Ovary (tissue), 10 donors: ENCODE measurements at places on chromosomes 5 and 9.

DNA sequence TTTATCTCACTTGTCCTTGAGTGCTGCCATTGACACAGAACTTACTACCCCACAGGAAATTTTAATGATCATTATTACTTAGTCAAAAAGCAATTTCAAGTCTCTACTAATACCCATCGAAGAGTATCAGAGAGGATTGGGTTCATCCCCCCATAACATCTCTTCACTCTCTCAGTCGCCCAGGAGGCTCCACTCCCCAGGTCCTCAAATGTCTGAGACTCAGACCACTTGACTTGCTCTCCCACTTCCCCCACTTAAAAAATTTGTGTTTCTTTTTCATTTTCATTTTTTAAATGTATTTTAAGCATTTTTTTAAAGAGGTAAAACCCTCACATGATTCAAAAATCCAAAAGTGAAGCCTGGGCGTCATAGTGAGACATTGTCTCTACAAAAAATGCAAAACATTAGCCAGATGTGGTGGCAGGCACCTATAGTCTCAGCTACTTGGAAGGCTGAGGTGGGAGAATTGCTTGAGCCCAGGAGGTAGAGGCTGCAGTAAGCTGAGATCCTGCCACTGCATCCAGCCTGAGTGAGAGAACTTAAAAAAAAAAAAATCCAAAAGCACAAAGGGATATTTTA, 56.8 kb upstream of the TRAF1 start:
- no peak overlapping the region for H3K27ac ChIP-seq
- peaks cover 2% of the 10 kb centered on the region for H3K4me1 ChIP-seq
- no peak for DNase-seq

- H3K27me3 ChIP-seq, result no peaks in the 10 kb centered on the region
- H3K4me1 ChIP-seq, result no peaks in the 10 kb centered on the region
- H3K36me3 ChIP-seq, result no peaks in the 10 kb centered on the region
These were observed 76.8 kb downstream of the ZDHHC21 start for GRCh38 chr9:14616188-14616982.

DNA sequence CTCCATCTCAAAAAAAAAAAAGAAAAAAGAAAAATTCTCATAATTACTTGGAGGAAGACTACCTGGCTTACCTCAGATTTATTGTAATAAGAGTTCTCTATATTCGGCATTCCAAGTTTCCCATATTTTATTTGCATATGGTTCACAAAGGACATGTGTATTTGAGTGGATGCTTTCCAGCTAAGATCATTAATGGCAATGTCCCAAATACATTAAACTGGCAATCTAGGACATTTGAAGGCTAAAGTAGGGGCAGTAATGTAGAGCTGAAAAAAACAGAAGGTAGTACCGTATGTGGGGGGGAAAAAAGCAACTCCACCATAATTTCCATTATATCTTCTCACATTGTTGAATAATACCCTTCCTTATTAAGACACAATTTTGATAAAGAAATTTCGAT, 4.9 kb downstream of the TUT7 start:
- no peak overlapping the region for H3K27ac ChIP-seq
- no peak for DNase-seq
- H3K36me3 ChIP-seq, result no peaks in the 10 kb centered on the region
- peaks cover 13% of the 10 kb centered on the region for H3K4me1 ChIP-seq

DNA sequence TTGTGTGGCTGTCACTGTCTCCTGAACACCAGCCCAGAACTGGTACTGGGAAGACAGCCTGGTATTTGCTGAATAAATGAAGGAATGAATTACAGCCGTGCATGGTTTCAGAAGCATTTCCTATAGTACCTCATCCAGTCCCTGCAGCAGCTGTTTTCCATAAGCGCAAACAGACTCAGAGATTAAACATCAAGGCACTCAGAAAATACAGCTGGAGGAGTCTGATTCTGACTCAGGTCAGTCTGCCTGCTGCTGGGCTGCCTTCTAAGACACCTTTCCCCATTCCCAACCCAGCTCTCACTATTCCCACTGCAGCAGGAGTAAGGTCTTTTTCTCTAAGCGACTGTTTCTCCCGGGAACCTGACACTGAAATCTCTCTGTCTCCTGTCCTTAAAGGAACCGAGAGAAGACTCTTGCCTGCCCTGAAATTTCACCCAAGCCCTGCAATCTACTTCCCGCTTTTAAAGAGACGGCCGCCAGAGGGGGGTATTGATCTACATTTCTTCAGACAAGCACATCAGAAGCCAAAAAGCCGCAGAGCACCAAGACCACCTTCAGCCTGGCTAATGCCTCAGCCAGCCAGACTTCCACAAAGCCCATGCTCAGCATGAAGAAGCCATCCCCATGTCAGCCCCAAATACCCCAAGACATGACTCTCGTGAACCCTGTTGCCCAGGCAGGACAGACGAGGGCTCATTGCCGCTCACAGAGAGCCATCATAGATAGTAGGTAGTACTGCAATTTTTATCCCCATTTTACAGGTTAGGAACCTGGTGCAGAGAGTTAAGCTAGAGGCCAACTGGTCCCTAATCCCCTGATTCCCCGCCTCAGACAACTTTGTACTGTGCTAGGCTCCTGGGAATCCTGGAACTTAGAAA, 5.4 kb upstream of the FOXI1 start:
- peak; percentile 39 for DNase-seq
- H3K4me1 ChIP-seq, result peaks cover 1% of the 10 kb centered on the region
- no peak overlapping the region for H3K4me3 ChIP-seq
- H3K27me3 ChIP-seq, result no peaks in the 10 kb centered on the region

GRCh38 chr5:39678534-39678933, 253.8 kb upstream of the DAB2 start:
- DNase-seq, result no peak
- no peaks in the 10 kb centered on the region for H3K27me3 ChIP-seq

- DNase-seq, result no peak
- no peaks in the 10 kb centered on the region for H3K27me3 ChIP-seq
- no peak overlapping the region for H3K27ac ChIP-seq
- H3K4me3 ChIP-seq, result no peak overlapping the region
These were observed 32.8 kb upstream of the PLIN2 start for GRCh38 chr9:19160085-19160484.

GRCh38 chr9:76756941-76757673, 7.1 kb upstream of the PCA3 start:
- H3K27ac ChIP-seq, result no peak overlapping the region
- H3K36me3 ChIP-seq, result no peaks in the 10 kb centered on the region
- no peak overlapping the region for H3K4me3 ChIP-seq
- DNase-seq, result no peak
- no peaks in the 10 kb centered on the region for H3K4me1 ChIP-seq

GRCh38 chr5:96709152-96709821, 47.1 kb downstream of the CAST start:
- no peaks in the 10 kb centered on the region for H3K27me3 ChIP-seq
- H3K4me3 ChIP-seq, result no peak overlapping the region
- H3K36me3 ChIP-seq, result no peaks in the 10 kb centered on the region
- H3K27ac ChIP-seq, result no peak overlapping the region
- no peak for DNase-seq
- H3K4me1 ChIP-seq, result peaks cover 11% of the 10 kb centered on the region

DNA sequence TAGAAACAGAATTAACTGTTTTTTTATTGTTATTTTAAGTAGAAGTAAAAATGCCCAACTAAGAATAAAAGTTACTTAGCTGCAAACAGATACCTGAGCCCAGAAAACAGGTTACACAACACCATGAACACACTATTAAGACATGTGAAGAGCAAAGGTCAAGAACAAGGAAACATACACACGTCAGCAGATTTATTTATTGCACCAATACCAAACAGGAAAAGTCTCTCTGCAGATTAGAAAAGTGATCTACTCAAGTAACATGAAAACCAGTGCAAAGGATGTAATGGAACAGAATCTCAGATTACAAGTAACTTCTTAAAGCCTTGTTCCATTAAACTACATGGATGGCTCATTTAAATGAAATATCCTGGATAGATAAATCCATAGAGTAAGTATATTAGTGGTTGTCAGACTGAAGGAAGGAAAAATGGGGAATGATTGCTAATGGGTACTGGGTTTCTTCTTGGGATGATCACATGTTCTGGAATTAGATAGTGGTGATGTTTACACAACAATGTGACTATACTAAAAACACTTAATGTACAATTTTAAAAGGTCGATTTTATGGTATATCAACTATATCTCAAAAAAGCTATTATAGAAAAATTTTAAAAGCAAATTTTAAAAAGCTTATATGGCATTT, 6.1 kb downstream of the SAR1B start:
- no peak for DNase-seq
- H3K4me1 ChIP-seq, result no peaks in the 10 kb centered on the region
- H3K36me3 ChIP-seq, result no peaks in the 10 kb centered on the region
- no peaks in the 10 kb centered on the region for H3K27me3 ChIP-seq

GRCh38 chr5:140325486-140325885, 20.9 kb downstream of the HBEGF start:
- H3K4me1 ChIP-seq, result peaks cover 8% of the 10 kb centered on the region
- H3K27me3 ChIP-seq, result no peaks in the 10 kb centered on the region
- no peaks in the 10 kb centered on the region for H3K36me3 ChIP-seq
- no peak overlapping the region for H3K4me3 ChIP-seq
- no peak overlapping the region for H3K27ac ChIP-seq

- no peaks in the 10 kb centered on the region for H3K36me3 ChIP-seq
- H3K27ac ChIP-seq, result no peak overlapping the region
- H3K27me3 ChIP-seq, result no peaks in the 10 kb centered on the region
- no peaks in the 10 kb centered on the region for H3K4me1 ChIP-seq
- peak; percentile 64 for DNase-seq
These were observed 135.6 kb downstream of the LIFR start for GRCh38 chr5:38420691-38421390.
